ENCODE measurements at places on chromosomes 1 and 21.

DNA sequence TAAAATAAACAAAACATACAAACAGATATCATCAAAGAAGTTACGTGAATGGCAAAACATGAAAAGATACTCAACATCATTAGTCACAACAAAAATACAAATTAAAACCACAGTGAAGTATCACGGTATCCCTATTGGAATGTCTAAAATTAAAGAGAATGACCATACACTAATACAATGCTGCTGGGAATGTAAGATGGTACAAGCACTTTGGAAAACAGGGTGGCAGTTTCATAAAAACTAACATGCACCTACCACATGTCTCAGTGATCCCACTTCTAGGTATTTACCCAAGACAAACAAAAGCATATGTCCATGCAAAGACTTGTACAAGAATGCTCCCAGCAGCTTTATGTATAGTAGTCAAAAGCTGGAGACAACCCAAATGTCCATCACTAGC lies 69.1 kb downstream of the HSF2BP start:
- H3K36me3 ChIP-seq: no peaks in the 10 kb centered on the region
- no peak overlapping the region for H3K27ac ChIP-seq
- peaks cover 4% of the 10 kb centered on the region for H3K4me1 ChIP-seq
- H3K27me3 ChIP-seq: no peaks in the 10 kb centered on the region

GRCh38 chr1:199089393-199090122 lies 450.7 kb downstream of the PTPRC start:
- peaks cover 18% of the 10 kb centered on the region for H3K4me1 ChIP-seq
- no peaks in the 10 kb centered on the region for H3K27me3 ChIP-seq
- peak overlapping the region; percentile 22 for H3K27ac ChIP-seq
- H3K36me3 ChIP-seq: no peaks in the 10 kb centered on the region

DNA sequence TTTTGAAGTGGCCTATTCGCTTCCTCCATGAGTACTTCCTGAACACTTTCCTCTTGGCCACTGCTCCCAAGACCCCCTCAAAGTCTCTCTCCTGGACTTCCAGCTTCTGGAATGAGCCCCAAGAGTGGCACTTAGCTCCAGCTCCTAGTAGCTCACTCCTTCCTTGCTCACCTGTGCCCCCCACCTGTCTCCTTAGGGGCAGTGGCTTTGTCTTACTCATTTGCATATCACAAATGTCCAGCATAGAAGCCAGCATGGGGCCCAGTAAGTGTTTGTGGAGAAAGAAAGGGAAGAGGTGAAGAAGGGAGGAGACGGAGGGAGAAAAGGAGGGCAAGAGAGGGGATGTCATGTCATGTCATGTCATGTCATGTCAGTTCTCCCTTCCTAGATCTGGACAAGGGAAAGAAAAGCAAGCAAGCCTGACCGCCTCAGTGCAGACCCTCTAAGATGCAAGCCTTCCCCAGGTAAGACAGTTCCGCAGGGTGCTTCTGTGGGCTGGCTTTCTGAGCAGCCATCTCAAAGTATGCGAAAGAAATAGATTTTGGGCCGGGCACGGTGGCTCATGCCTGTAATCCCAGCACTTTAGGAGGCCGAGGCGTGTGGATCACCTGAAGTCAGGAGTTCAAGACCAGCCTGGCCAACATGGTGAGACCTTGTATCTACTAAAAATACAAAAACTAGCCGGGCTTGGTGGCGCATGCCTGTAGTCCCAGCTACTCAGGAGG lies 6.9 kb upstream of the MX1 start:
- H3K36me3 ChIP-seq: no peaks in the 10 kb centered on the region
- H3K27me3 ChIP-seq: no peaks in the 10 kb centered on the region
- DNase-seq: no peak
- H3K4me3 ChIP-seq: no peak overlapping the region
- H3K4me1 ChIP-seq: peaks cover 15% of the 10 kb centered on the region

DNA sequence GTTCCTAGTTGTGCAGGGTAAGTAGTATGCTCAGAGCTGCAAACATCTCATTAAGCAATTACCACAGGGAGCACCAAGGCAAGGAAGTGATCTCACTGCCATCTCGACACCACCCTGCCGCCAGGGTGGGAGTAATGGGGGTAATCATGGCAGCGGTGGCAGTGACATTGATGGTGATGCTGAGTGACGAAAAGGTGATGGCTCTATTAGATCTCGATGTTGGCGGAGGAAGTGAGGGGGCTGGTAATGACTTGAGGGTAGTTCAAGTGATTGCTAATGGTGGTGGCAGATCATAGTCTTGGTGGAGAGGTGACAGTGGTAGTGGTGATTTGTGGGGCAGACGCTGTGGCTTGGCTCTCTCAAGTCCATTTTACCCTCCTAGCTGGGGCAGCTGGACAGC lies 25.4 kb upstream of the TENT5B start:
- H3K27me3 ChIP-seq: no peaks in the 10 kb centered on the region
- H3K4me3 ChIP-seq: no peak overlapping the region
- no peaks in the 10 kb centered on the region for H3K36me3 ChIP-seq
- DNase-seq: no peak

- H3K27ac ChIP-seq: no peak overlapping the region
- H3K4me1 ChIP-seq: no peaks in the 10 kb centered on the region
- H3K27me3 ChIP-seq: no peaks in the 10 kb centered on the region
- no peak overlapping the region for H3K4me3 ChIP-seq
- no peaks in the 10 kb centered on the region for H3K36me3 ChIP-seq
Measured at GRCh38 chr1:19034721-19035120, 78.2 kb upstream of the IFFO2 start.

DNA sequence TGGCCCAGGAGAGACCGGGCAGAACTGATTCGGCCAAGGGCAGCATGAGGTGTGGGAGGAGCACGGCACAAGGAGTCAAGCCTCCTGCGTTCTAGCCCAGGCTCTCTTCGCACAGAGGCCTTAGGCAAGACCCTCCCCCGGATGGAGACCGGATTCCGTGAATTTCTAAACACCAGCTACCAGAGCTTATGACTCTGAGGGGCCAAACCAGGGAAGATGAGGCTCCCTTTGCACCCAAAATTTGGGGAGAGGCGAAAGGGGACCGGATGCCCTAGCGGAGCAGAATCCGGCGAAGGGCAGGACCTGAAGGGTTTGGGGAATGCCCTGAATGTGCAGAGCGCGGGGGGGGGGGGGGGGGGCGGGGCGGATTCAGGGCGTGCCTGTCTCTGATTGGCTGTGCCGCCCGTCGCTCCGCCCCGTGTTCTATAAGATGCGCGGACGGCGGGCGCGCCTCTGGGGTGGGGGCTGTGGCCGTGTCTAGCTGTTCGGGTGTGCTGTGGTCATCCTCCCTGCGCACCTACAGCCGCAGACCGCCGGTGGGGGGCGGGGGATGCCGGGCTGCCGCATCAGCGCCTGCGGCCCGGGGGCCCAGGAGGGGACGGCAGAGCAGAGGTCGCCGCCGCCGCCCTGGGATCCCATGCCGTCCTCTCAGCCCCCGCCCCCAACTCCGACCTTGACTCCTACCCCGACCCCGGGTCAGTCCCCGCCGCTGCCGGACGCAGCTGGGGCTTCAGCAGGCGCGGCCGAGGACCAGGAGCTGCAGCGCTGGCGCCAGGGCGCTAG lies at the start of gene TRNP1:
Gene TRNP1 (plus strand): TSS at position 456 of the 783 bp plus-strand sequence. CDS start 95 bp downstream, at position 551.
- H3K4me3 ChIP-seq: peak within 1 kb of the TSS; percentile 74
- H3K27me3 ChIP-seq: peaks cover 49% of the 10 kb centered on the region
- peak; percentile 79 for DNase-seq
- H3K27ac ChIP-seq: peak within 1 kb of the TSS; percentile 30
- H3K36me3 ChIP-seq: no peaks in the 10 kb centered on the region
- H3K4me1 ChIP-seq: peaks cover 21% of the 10 kb centered on the region

- H3K36me3 ChIP-seq: no peaks in the 10 kb centered on the region
- H3K4me3 ChIP-seq: no peak overlapping the region
- H3K27ac ChIP-seq: no peak overlapping the region
- no peak for DNase-seq
Measured at GRCh38 chr1:90394247-90394646, 322.9 kb downstream of the BARHL2 start.

DNA sequence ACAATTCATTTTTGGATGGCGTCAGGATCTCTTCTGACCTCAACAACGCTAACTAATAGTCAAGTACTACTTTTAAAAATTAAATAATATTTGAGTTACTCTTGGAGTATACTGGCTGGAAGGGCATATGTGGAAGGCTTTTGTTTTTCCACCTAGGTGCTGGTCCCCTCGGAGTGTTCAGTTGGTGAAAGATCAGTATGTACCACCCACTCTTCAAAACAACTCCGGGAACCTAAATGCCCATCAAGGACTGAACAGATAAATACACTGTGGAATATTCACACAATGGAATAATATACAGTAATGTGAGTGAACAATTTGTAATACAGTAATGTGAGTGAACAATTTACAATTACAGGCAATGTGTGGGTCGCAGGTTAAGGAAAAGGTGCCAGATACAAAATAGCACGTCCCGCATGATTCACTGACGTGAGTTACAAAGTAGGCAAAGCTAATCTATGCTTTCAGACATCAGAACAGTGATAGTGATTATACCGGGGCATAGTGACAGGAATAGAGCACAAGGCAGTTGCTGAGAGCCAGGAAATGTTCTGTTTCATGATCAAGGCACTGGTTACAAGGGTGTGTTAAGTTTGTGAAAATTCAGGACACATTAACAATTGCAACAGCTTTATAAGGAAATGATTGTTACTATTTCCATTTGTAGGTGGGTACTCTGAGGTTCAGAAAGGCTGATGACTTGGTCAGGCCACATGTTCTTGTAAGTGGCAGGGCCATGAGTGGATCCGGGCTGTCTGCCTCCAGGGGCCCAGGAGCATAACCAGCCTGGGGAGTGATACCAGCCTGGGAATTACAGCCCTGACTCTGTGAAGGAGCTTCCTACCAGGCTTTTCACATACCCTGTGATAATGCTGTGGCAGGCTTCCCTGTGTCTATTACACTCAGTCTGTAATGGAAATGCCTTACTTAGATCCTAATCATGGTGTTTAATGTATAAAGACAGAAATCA lies 59.3 kb upstream of the ABCD3 start:
- H3K27ac ChIP-seq: no peak overlapping the region
- no peak overlapping the region for H3K4me3 ChIP-seq
- H3K36me3 ChIP-seq: no peaks in the 10 kb centered on the region
- H3K27me3 ChIP-seq: no peaks in the 10 kb centered on the region
- H3K4me1 ChIP-seq: peaks cover 3% of the 10 kb centered on the region

GRCh38 chr1:225474986-225475820 lies 47.4 kb upstream of the LBR start:
- no peaks in the 10 kb centered on the region for H3K36me3 ChIP-seq
- H3K27me3 ChIP-seq: no peaks in the 10 kb centered on the region
- H3K4me3 ChIP-seq: no peak overlapping the region
- H3K27ac ChIP-seq: no peak overlapping the region
- peak; percentile 58 for DNase-seq

GRCh38 chr21:34728479-34728878 lies 59.7 kb downstream of the CLIC6 start:
- no peaks in the 10 kb centered on the region for H3K36me3 ChIP-seq
- H3K4me3 ChIP-seq: no peak overlapping the region
- H3K27me3 ChIP-seq: peaks cover 6% of the 10 kb centered on the region
- DNase-seq: no peak
